ENCODE measurements at places on chromosomes 6 and 20. TPM values are rescaled to one million over a fixed set of nuclear protein-coding genes. Genes with fewer than 3 reads are reported as not detected.

DNA sequence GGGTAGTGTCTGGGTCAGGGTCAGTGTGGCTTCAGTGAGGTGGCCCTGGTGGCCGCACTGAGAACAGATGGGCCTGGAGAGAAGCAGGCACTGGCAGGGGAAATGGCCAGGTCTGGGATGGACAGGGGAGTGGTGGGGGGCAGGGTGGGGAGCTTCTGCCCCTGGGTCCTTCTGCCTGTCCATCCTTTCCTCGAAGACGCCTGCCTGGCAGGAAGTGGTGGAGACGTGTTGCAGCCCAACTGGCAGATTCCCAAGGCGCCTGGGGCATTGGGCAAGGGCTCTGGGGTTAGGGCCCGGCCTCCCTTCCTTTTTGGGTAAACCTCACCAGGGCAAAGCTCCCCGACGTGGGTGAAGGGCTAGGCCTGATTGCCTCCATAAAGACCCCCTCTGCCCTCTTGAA, 10.4 kb downstream of the SRC start:
- DNase-seq = no peak

DNA sequence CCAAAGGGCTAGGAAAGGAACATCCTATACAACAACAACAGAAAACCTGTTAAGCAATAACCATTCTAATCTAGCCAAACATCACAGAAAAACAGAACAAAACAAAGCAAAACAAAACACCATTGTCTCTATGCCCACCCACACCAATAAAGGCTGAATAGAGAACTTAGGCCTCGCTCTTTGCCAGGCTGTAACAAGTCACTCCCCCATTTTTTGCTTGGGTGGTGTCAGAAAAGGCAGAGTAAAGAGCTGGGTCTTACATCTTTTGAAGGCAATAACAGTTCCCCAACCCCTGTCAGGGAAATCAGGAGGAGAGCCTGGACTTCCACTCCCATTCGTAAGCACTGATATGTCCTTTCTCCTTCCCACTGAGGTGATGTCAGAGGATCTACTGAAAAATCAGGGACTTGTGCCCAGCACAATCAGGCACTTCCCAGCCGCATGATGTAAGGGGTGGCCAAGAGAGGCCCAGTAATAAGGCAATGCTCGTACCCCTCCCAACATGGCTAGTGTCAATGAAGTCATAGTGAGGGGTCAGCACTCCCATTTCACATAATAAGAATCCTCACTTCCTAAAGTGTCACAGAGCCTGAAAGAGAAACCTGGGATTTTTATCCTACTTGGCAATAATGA, 31.0 kb downstream of the THEMIS start:
- no peak for DNase-seq

DNA sequence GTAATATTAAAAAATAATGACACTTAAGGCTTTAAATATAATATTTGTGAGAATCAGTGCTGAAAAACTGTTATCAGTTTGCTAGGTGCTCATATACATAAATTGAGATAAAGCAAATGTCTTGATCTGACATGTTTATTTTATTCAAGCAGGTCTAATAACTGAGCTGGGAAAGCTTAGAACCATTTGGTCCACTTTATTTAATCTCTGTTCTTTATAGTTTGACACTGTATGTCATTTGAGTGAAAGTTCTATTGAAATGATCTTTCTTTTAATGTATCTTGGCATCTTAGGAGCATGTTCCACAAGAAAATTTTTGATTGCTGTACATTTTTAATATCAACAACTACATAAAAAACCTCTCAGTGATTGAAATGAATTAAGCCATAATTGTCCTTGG, 772.0 kb upstream of the NRSN1 start:
- DNase-seq = no peak

DNA sequence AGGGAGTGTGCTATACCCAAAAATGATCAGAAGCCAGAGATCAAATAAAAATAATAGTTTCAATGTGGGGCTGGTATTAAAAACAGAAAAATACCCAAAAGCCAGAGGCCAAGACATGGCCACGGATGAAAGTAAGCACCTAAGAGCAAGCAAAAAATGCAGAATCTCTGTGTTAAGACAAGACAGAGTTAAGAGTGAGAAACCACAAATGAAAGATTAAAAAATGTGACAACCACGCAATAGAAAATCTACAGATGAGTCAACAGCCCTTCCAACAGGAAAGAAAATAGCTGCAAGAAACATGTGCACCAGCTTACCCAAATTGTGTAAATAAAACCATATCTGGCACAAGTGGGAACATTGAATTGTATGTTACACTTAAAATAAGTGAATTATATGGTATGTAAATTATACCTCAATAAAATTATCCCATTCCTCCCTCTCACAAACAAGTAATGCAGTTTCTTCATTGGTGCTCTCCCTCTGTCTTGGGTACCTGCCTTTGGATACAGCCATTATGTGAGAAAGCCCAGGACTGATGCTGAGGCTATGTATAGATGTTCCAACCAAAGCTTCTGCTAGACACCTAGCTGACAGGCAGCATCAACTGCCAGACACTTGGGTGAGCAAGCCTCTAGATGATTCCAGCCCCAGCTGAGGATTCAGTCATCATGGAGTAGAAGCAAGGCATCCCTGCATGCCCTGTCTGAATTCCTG, 55.3 kb upstream of the UFL1 start:
- DNase-seq = no peak

DNA sequence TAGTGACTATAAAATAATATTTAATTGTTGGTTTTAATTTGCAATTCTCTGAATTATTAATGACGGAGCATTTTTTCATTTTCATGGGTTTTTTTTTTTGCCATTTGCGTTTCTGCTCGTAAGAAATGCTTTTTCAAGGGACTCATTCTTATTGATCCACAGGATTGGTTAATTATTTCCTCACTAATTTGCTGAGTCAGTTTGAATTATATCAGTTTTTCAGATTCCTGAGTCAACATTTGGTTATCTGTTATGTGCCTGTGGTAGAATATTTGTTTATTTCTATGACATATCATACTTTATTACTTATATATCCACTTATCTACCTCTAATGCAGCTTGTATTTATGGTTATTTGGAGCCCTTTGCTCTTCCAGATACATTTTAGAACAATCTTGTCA, 257.0 kb upstream of the BTBD3 start:
- no peak for DNase-seq

DNA sequence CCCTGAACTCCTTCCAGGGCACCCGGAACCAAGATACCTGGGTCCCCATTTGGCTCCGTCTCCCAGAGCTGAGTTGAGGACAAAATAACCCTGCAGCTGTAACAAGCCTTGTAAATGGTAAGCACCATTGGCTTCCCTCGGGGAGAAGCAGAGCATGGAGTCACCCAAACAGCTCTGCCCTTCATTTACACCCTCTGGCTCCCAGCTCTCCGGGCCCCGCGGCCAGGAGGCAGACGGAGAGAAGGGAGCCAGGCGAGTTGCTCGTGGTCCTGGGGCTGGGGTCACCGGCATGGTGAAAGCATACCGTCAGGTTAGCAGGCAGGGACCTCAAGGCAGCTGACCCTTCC, 2.1 kb downstream of the TFEB start:
- no peak for DNase-seq

DNA sequence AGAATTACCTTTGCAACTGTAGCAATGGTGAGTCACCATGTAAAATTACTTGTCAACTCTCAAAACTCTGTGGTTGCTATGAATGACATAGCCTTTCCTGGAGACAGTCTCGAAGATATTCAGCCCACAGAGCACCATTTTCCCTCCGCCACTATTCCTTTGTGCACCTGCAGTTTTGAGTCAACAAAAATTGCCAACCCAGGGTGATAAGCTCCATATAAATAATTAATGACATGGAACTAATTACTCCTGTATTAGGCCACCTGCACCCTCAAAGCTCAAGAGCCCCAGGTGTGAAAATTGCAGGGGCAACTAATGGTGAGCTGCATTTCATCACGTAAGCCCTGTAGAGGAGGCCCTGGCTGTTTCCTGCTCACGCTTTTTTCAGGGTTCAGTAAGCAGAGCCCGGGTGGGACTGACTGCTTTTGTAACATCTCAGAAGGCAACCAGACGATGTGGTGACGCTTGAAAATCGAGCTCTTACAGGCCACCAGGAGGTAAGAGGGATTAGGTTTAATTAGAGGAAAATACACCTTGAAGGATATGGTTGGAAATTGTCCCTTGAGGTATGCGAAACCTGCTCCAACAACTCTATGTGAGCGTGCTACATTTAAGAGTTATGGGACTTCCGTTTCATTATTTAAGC, 70.8 kb downstream of the BMP2 start:
- DNase-seq = no peak

Gene MYH7B
- 112 TPM for polyA plus RNA-seq

Gene BPIFB6
- not detected for polyA plus RNA-seq

Gene FOXQ1
- not detected for polyA plus RNA-seq

Gene SUMO4
- 1.4 TPM for polyA plus RNA-seq

Gene BLTP3A
- 12.7 TPM for polyA plus RNA-seq
